ENCODE measurements at places on chromosomes 3 and 15.

- ATAC-seq: peak; percentile 24
Observed at GRCh38 chr3:55897573-55898224, 410.6 kb upstream of the WNT5A start.

- ATAC-seq: no peak
Observed at GRCh38 chr15:27826902-27827714, 272.0 kb downstream of the OCA2 start.

- ATAC-seq: no peak
Observed at GRCh38 chr3:195834675-195835583, 23.2 kb upstream of the MUC4 start.

GRCh38 chr15:82647835-82648256 lies 683 bp upstream of the CPEB1 start:
- ATAC-seq: no peak

GRCh38 chr3:194161131-194162045 lies 25.4 kb downstream of the HES1 start:
- ATAC-seq: peak; percentile 78

GRCh38 chr15:53757906-53758305 lies 1.6 kb downstream of the WDR72 start:
- ATAC-seq: no peak

DNA sequence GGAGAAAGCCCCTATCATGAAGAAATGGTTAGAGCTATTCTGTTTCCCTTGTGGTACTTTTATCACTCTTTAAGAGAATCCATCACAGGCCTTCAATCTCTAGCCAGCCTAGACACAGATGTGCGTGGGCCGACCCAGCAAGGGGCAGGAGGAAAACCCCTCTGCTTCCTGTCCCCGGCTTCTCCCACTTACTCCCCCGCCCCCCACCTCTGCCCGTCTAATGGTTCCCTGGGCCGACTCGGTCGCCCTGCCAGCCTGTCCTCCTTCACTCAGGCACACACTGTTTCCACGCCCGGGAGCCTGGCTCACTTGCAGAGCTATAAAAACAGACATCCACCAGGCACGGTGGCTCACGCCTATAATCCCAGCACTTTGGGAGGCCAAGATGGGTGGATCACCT lies 58.3 kb upstream of the TFRC start:
- ATAC-seq: no peak

- no peak for ATAC-seq
Observed at GRCh38 chr3:149587383-149587782, 70.4 kb downstream of the WWTR1 start.

- no peak for ATAC-seq
Observed at GRCh38 chr3:123635217-123635616, 50.4 kb upstream of the HACD2 start.

DNA sequence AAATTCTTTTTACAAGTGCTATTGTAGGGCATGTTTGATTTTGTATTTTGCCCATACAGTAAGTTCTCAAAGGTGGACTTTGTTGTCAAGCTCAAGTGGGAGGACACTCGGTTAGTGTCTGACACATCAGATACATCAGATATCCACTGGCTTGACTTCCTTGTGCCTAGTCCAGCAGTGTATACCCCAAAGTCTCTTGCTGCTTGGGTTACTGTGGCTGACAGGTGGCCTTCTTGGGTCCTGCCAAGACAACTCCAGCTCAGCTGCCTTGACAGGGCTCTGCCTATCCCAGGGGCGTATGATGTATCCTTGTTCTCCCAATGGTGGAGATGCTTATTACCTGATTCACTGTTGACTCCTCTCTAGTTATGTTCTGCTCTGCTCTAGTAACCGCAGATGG lies 214.9 kb downstream of the CBLB start:
- ATAC-seq: no peak

- ATAC-seq: no peak
Observed at GRCh38 chr3:10021856-10022775, 4.1 kb upstream of the FANCD2 start.

GRCh38 chr3:13189639-13190377 lies 116.6 kb upstream of the IQSEC1 start:
- no peak for ATAC-seq

- no peak for ATAC-seq
Observed at GRCh38 chr15:101086394-101087171, 165.3 kb downstream of the CHSY1 start.

DNA sequence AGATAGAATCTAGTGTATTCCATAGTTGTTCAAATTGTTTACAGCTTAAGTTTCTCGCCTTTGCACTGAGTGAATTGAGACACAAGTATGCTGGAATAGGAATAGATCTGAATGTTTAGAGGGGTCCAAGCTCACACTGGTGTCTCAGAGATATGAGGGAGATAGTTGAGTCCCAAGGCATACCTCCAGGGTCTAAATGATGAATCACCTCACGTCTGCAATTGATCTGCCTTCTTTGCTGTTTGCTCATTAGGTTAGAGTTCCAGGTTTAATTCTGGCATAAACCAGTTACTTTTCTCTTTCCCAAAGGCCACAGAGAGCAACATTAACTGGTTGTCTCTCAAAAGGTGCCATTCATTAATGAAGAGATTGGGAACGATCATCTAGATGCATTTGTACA lies 106.3 kb upstream of the MME start:
- ATAC-seq: no peak

- ATAC-seq: no peak
Observed at GRCh38 chr3:16589867-16590624, 15.2 kb downstream of the DAZL start.

GRCh38 chr15:29822684-29823459 lies 604 bp upstream of the TJP1 start:
- ATAC-seq: peak; percentile 50

DNA sequence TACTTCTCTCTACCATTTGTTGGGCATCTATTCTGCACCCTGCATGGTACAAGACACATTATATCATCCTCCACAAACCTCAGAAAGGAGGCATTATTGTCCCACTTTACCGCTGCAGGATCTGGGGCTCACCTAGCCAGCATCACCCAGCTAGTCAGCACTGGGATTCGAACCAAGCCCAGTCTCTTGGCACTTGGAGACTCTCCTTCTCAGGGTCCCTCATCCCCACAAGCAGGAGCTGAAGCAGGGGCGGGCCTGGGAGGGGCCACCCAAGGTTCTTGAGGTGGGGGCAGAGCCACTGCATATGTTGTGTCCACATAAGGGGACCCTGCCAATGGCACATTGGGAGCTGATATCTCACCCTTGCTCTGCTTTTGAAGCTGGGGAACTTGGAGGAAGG lies 41.3 kb downstream of the SLC6A1 start:
- ATAC-seq: no peak

- no peak for ATAC-seq
Observed at GRCh38 chr3:13717222-13717895, 162.5 kb downstream of the WNT7A start.

DNA sequence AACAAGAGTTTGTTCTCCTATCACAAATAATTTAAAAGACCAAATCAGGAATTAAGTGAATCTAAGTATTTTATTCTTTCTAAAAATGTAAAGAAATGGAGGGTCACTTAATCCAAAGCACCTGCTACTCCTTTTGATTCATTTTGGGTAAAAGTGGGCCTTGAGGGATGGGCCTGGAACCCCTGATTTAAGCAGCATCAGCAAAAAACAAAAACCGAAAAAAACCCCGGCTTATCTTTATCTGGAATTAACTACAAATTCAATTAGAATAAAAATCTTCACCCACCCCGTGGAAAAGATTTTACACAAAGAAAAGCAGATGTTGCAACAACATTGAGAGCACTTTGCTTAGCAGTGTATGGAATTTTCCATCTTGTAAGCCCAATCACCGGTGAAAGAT lies 1018.2 kb downstream of the MCTP2 start:
- ATAC-seq: no peak

DNA sequence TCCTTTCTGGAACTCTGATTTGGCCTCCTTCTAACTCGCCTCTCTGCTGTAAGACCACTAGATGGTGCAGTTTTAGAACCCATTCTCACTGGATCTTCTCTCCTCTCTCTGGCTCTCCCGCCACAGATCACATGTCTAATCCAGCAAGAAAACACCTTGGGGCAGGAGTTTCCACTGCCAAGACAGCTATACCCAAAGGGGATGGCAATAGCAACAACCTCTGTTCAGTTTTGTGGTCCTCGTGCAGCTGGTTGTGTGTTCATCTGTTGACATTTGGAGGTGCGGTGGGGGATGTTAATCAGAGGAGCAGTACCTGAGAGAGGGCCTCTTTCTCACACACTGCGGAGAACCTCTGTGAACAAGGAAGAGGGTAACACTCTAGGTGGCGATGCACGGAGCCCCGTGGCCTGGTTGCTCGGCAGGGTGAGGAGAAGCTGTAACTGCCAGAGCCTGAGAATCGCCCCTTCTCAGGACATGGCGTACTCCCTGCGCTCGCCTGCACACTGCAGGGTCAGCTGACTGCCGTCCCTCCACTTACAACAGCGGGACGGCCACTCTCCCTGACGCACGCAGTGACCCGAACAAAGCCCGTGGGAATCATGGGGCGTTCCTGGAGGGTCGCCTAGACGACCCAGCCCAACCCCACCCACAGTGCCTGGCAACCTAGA lies at the start of gene TEX55:
Gene TEX55, plus strand, starts transcription at position 666 of the 668 bp plus-strand sequence. CDS start 25 bp downstream, outside the sequence.
- no peak for ATAC-seq

GRCh38 chr15:45790325-45790943 lies 155.6 kb downstream of the SQOR start:
- peak; percentile 76 for ATAC-seq

- no peak for ATAC-seq
Observed at GRCh38 chr3:131708241-131708640, 205.5 kb upstream of the MRPL3 start.

DNA sequence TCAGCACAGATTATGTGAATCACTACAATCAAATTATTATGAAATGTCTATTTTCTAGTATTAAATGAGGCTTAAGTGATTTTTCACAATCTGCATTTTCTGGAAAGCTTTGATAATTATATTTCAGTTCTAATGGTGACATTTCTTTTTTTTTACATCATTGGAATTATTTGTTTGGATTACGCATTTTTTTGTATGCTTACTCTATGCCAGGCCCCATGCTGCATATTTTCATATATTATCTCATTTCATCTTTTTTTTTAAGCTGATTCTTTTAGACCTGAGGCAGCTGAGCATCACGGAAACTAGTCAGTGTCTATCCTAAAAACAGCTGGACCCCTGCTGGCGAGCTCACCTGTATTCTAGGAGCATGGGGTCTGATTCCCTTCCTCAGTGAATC lies 31.1 kb downstream of the SLCO3A1 start:
- ATAC-seq: no peak

GRCh38 chr3:126104742-126105605 lies 21.1 kb upstream of the SLC41A3 start:
- no peak for ATAC-seq

DNA sequence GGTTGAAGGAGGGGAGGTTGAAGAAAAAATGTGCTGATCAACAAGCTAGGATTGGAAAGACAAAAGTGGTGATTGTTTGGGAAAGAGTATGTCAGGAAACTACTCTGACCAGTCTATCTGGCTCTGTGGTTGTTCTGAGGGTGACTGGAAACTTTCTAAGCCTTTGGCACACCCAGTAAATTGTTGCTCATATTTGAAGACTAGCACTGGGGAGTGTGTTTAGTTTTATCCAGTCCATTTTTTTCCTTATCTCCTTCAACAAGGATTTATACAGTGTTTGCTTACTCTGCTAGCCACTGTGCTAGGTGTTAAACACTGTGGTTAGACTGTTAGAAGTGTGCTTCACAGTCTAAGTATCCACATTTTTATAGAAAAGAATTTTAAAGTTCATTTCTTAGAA lies 28.8 kb downstream of the PPM1L start:
- ATAC-seq: no peak

GRCh38 chr15:25733856-25734679 lies 129.1 kb downstream of the ATP10A start:
- no peak for ATAC-seq
